ENCODE measurements at places on chromosomes 1 and 21.
A peak's percentile ranks its signal among the peaks of the same experiment; 100 is the strongest.

GRCh38 chr21:44006017-44006619 lies 6.0 kb upstream of the TRAPPC10 start:
- no peak for DNase-seq

DNA sequence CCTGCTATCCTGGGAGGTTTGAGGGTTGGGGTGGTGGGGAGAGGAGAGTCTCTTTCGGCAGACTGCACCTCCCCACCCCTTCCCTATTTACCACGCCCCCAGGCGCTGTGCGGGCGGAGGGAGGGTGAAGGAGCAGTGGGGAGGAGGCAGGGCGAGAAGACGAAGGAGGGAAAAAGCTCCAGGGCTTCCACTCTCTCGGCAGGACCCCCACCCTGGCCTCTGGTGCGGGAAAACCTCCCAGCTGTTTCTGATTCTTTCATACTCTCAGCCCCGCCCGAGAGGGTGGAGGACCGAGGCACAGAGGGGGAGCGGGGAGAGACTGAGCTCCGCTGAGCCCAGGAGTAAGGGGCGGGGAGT lies 866 bp upstream of the WNT2B start:
- no peak for DNase-seq

GRCh38 chr1:85325920-85326319 lies 49.5 kb upstream of the BCL10 start:
- no peak for DNase-seq

DNA sequence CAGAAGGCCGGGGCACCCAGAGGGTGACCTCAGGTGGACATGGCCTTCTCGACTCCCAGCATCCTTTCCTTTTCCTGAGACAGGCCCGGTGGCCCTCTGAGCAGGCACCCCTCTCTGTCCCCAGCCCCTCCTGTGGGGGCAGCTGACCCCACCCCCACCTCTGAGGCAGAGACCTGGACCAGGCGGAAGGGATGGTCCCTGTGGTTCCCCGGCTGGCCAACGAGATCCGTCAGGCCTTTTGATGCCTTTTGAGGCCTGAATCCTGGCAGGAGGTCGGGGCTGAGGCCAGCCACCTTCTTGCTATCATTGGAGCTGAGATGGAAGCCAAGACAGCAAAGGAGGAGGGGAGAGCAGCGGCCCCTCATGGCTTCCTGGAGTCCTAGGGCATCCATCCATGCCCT lies 50.2 kb upstream of the ACTRT2 start:
- no peak for DNase-seq

- DNase-seq, result peak; percentile 52
These were observed 1.5 kb upstream of the S100A14 start for GRCh38 chr1:153617663-153618062.

- DNase-seq, result no peak
These were observed 325.3 kb downstream of the PTBP2 start for GRCh38 chr1:97046765-97047420.

DNA sequence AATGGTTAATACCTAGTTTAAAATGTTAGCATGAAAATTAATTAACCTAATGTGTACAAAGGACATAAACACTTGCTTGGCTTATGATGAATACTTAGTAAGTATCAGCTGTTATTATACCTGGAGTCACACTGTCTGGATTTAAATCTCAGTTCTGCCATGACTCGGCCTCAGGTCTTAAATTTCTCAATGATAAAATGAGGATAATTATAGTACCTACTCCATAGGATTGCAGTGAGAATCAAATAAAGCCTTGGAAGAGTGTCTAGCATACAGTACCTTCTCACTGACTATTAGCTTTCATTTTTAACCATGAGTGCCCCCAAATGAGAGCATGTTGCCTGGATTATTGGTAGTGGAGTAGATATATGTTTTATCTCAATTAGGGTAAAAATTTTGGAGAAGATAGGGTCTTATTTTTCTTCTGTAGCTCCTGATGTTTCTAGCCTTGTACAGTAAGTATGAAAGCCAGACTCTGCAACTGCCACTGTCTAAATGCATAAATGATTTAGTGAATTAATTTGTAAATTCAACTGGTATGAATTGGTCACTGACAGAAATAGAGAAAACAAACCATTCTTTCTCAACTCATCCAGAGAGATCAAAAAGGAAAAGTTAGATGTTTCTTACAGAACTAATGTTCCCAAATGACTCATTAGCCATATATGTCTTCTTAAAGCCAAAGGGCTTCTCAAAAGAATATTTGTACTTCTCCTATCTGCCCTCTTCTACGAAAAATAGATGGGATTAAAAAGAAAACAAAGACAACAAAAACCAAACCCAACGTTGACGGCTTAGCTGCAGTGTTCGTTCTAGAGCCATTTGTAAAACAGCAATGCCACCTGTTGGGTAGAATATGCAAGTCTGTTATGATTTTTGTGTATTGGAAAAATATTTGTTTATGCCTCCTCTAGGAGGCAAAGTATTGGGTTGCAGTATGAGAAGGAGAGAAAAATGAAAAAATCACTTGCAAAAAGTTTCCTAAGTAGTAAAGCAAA lies 53.8 kb upstream of the MROH9 start:
- DNase-seq, result peak; percentile 36

DNA sequence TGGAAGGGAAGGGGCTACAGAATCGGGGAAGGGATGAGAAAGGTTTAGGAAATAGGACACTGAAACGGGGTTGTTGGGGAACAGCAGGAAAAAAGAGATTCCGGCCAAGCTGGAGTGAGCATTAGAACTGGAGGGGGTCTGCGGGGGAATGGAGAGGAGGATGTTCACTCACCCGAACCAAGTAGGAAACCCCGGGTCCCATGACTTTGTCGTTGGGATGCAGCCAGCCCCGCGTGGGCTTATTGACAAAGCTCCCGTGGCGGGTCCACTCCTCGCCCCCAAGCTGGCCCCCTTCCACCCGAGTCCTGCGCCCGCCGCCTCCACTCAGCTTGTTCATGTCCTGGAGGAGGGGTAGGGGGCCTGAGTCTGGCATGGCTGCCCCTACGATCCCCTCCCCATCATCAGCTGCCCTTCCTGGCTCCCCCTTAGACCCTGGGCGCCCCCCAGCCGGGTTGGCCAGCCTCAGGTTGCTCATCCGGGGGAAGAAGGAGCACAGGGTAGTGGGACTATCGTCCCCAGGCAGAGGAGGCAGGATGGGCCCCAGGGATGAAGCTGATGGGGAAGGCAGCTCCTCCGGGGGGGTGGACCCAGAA lies 591 bp downstream of the SHC1 start:
- DNase-seq, result no peak

- DNase-seq, result no peak
These were observed 336.0 kb upstream of the NR5A2 start for GRCh38 chr1:199691540-199691939.
